ENCODE measurements at places on chromosomes 6 and 20. TPM values are rescaled to one million over a fixed set of nuclear protein-coding genes. Genes with fewer than 3 reads are reported as not detected.

- DNase-seq = no peak
Measured at GRCh38 chr20:61808447-61808846, 257.2 kb downstream of the TAF4 start.

GRCh38 chr6:109441069-109441816 lies 719 bp downstream of the SMPD2 start:
- no peak for DNase-seq

- no peak for DNase-seq
Measured at GRCh38 chr20:63014710-63015109, 7.9 kb upstream of the BHLHE23 start.

DNA sequence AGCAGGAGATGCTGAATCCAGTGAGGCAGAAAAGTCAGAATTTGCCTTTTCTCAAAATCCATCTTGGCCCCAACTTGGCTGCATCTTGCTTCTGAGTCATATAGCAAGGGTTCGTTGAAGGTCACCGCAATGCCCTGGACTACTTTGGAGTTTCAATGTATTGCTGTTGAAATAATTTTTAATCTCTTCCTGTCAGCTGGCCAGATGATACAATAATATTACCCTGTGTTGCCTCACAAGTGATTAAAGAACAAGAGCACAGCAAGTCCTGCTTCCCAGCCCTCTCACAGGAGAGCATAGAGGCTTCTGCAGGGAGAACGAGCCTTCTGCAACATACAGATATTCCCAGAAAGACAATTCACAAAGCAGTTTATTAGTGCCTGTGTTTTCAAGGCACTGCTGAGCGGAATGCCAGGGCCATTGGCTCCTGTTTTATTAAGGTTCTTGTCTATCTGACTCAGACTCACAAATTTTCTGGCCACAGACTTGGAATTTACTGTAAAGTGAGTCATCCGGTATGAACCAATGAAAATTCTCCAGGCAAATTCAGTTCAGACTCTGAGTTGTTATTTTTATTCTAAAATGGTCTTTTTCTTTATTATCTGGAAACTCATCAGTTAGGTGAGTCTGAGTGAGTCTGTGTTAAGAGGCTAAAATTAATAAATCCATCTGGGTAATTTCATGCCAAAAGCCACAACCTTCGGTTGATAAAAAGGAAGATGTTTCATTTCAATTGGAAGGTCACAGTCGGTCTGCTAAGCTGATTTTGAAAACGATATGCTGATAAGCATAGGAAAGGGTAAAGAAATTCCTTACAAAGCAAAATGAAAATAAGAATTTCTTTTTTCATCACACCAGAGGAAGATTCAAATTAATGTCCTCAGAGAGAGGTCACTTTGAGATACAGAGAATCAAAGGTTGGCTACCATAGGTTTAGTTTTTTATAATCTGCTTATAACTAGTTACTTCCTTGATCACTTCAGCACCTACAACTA lies 289.4 kb upstream of the STXBP5 start:
- no peak for DNase-seq

CRIP3 gene
- total RNA-seq = 2.2 TPM

SEL1L2 gene
- total RNA-seq = not detected

GRCh38 chr6:166258854-166259276 lies 49.3 kb downstream of the PRR18 start:
- no peak for DNase-seq

GRCh38 chr6:118744261-118744941 lies 93.0 kb upstream of the CEP85L start:
- DNase-seq = no peak

DNA sequence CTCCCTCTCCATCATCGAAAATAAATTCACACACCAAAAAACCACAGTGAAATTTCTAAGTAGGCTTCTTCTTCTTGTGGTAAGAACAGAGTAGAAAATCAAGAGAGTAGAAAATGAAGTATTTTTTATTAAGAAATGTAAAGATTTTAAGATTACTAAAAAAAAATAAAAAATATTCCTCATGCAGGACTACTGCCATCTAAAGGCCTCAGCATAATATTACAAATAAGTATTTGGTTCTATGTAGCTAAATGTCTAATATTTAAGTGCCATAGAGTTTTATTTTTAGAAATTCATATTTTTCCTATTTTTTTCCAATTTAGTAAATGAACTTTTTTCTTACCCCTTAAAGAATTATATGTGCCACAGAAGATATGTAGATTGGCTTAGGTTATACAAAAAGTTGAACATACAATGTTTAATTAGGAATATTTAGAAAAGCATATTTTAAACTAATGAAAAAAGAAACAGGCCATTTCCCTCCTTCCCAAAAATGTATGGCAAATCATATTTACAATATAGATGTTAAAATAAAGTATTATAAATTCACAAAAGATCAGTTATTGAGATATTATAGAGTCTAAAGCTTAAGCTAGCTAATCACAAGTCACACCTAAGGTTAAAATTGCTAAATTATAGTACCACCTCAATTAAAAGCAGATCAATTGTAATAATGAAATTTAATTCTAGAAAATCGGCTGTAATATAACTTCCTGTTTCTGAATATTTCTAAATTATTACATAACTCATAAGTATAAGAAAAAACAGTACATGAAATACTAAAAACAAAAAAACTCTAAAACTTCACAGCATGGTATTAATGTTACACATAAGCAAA lies 3.5 kb upstream of the NT5DC1 start:
- no peak for DNase-seq

GRCh38 chr6:126716826-126717509 lies 377.1 kb downstream of the CENPW start:
- DNase-seq = no peak

GRCh38 chr6:123677897-123678296 lies 41.1 kb upstream of the TRDN start:
- DNase-seq = no peak

HTR1E gene
- total RNA-seq = not detected

- no peak for DNase-seq
Measured at GRCh38 chr6:7921046-7921445, 10.5 kb upstream of the TXNDC5 start.

DNA sequence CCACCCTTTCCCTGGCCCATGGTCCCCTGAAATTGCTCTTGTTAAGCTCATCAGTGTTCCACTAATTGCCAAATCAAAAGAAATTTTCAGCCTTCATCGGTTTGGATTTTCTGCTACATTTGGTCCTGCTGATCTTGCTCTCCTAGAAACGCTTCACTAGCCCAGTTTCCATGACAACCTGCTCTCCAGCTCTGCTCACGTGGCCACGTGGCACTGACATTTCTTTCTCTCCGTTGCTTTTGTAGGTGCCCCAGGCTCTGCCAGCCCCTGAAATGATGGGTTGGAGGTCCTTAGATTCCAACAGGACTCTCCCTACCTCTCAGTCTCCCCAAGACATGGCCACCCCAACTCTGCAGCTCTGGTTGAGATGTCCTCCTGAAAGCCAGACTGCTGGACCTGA lies 45.8 kb upstream of the NNAT start:
- no peak for DNase-seq

TMEM200A gene
- total RNA-seq = 1.0 TPM

- DNase-seq = no peak
Measured at GRCh38 chr6:34102099-34102656, 43.7 kb downstream of the GRM4 start.

DNA sequence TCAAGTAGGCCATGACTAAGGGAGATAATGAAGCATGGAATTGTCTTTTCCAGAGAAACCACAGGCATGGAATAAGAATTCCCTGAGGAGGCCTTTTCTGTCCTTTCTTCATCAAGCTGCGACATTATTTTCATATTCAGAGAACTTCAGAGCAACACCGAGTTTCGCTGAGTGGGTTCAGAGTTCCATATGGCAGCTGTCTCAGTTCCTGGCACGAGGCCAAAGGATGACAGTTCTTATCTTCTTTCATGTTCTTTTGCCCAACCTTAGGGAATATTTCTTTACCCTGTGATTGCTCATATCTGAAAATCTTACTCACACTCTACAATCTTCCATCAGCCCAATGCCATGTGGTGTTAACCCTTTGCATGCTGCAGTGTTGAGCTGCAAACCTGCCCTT lies 135.3 kb upstream of the BMP2 start:
- no peak for DNase-seq

DNA sequence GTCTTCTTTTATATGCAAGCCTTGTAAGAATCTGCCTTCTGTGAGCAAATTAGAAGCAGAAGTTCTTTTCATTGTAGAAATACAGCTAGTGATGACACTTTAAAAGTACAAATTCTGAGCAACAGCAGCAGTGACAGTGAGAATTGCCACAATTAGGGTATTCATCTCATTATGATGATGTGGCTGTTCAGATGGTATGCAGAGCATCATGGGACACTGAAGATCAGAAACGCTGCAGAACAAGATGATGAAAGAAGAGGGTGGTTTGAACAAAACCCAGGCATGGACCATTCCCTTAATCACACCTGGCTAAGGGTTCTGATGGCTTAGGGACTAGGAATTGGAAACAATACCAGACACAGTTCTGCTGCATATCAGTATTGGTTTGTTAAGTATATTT lies 312.7 kb upstream of the TBX18 start:
- DNase-seq = no peak

DNA sequence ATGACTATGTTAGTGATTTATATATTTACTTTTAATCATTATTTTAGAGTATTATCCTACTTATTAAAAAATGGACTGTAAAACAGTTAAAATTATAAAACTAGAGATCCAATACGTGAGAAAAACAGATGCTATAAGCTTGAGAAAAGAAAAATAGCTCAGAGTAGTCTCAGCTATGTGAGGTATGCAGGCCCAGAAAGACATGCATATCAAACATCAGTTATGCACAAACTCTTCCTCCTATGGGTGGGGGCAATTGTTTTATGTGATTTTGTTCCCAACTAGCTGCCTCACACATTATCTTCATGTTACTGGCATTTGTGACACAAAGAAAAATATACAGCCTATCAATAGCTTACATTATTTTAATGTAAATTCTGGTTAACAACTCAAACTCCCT lies 28.8 kb downstream of the RARS2 start:
- DNase-seq = no peak

- DNase-seq = no peak
Measured at GRCh38 chr6:88680654-88681053, 282.8 kb downstream of the RNGTT start.
